ENCODE measurements at places on chromosomes 2 and 18. TPM values are rescaled to one million over a fixed set of nuclear protein-coding genes. Genes with fewer than 3 reads are reported as not detected.
A peak's percentile ranks its signal among the peaks of the same experiment; 100 is the strongest.

- DNase-seq, result no peak
Measured at GRCh38 chr2:80014637-80015036, 289.9 kb downstream of the LRRTM1 start.

GRCh38 chr2:115199966-115200365, 757.5 kb downstream of the DPP10 start:
- DNase-seq, result peak; percentile 3

GRCh38 chr2:176768185-176768584, 444.4 kb upstream of the HNRNPA3 start:
- peak; percentile 2 for DNase-seq

GRCh38 chr18:8095947-8096570, 513.2 kb upstream of the RAB12 start:
- no peak for DNase-seq

GRCh38 chr2:24181849-24182248, 7.0 kb downstream of the FAM228A start:
- no peak for DNase-seq

The RGPD3 gene
- 1.3 TPM for total RNA-seq

The E2F6 gene
- total RNA-seq, result 60.8 TPM

The CACNB4 gene
- total RNA-seq, result 0.12 TPM

The SERPINB12 gene
- total RNA-seq, result not detected

The VIL1 gene
- total RNA-seq, result not detected

Measured in G401 (cell line).